ENCODE measurements at places on chromosomes 3 and 15.

- no peak for DNase-seq
Measured at GRCh38 chr15:64536244-64536836, 76.0 kb downstream of the ZNF609 start.

GRCh38 chr3:191238321-191238817 is 39.3 kb downstream of the OSTN start:
- no peak for DNase-seq

DNA sequence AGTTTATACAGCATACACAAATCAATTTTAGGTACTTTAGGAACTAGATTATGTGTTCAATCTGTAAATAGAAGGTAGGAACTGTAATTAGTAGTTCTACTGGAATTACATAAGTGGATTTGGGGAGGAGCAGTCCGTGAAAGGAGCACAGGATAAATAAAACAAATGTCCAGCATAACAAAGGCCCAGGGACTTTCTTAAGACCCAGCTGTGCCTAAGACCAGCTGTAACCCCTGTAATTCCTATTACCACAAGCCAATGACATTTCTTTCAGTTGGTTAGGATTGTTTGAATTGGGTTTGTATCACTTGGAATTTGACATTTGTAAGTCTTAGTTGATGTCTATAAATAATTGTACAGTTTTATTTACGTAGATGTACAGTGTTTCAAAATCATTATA is 4.8 kb upstream of the ZBTB20 start:
- no peak for DNase-seq

DNA sequence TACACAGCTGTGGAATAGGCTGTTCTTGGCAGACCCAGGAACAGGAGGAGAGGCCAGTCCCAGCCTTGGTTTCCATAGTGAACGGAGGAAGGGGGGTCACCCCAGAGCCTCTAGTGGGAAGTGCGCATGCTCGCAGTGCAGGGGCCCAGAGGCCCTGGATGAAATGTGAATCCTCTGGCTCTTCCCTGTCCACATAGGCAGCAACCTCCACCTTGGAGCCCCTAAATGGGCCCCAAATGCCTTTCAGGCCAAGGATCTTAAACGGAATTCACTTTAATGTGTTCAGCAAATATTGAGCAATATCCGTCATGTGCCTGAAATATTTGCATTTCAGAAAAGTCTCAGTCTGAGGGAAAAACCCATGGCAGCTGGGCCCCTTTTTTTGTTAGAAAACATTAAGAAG is 3.3 kb upstream of the NDN start:
- DNase-seq = peak; percentile 47

Data from NCI-H524 (cell line).